Activated T-cell treated with anti-CD3 and anti-CD28 coated beads, Interleukin-2, amount 50 U/mL, for 48 hours (primary cell): ENCODE measurements at places on chromosomes 7 and 10.

DNA sequence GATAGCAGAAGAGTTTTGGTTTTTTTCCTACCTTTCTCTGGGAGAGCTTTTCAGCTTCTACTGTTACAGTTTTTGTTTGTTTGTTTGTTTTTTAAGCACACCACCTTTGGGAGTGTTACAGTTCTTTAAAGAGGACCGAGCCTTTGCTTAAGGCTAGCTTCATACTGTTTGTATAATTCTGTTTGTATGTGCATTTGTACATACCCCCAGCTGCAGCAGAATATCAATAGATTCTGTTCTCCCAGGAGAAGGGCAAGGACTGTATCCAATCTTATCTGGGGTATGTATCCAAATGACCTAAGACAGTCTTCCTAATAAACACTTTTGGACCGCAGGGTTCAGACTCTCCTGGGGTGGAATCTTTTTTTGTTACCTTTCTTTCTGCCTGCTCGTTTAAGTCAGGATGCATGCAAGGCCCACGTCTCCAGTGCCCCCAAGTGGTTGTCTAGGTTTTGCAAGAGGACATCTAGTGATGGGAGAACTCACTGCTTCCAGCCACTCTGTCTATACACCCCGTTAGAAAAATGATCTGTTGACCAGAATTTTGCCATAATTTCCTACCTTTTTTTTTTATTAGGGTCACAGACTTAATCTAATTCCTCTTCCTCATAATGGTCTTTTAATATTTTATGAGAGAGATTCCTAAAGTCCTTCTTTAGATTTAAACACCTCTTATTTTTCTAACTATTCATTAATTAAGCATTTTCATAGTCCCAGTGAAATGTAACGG lies 23.9 kb downstream of the NRF1 start:
- peak; percentile 75 for DNase-seq

- DNase-seq: no peak
Measured at GRCh38 chr7:80642871-80643270, 4.4 kb downstream of the CD36 start.

GRCh38 chr10:45135443-45136198 lies 134.9 kb downstream of the ZNF22 start:
- no peak for DNase-seq

GRCh38 chr7:30451539-30452279 lies 26.9 kb downstream of the NOD1 start:
- no peak for DNase-seq

GRCh38 chr10:29651767-29652166 lies 17.0 kb upstream of the SVIL start:
- DNase-seq: no peak

GRCh38 chr10:49258350-49258683 lies 40.7 kb upstream of the C10orf71 start:
- DNase-seq: no peak

- no peak for DNase-seq
Measured at GRCh38 chr7:44075296-44076075, 6.8 kb downstream of the POLM start.

- DNase-seq: peak; percentile 72
Measured at GRCh38 chr10:96587264-96588059, 650 bp upstream of the TM9SF3 start.

DNA sequence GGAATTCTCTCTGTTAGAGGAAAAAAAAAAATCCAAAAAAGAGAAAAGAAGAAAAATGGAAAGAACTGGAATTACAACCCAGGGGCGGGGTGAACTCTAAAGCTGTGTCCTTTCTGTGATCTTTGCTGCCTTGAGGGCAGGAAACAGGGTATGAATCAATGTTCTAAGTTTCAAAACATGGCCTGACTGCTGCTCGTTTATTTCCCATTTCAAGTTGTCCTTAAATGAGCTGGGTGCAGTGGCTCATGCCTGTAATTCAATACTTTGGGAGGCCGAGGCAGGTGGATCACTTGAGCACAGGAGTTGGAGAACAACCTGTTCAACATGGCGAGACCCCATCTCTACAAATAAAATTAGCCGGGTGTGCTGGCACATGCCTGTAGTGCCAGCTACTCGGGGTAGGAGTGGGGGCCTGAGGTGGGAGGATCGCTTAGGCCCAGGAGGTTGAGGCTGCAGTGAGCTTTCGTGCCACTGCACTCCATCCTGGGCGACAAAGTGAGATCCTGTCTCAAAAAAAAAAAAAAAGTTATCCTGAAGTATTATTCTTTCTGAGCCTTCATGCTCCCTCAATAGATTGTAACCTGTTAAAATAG lies 24.7 kb upstream of the TFAM start:
- DNase-seq: no peak

DNA sequence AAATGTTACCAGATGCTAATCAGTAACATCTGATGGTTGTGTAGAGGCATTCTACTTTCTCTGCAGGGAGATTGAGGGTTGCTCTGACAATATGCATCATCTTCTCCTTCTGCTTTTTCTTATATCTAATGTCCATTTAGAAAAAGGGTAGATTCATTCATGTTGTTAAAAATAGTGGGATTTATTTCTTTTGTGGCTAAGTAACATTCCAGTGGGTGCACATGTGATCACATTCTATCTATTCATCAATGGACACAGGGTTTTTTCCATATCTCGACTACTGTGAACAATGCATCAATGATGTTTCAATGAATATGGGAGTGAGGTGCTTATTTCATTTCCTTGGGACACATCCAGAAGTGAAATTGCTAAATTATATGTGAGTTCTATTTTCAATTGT lies 103.9 kb downstream of the CRPPA start:
- DNase-seq: no peak

DNA sequence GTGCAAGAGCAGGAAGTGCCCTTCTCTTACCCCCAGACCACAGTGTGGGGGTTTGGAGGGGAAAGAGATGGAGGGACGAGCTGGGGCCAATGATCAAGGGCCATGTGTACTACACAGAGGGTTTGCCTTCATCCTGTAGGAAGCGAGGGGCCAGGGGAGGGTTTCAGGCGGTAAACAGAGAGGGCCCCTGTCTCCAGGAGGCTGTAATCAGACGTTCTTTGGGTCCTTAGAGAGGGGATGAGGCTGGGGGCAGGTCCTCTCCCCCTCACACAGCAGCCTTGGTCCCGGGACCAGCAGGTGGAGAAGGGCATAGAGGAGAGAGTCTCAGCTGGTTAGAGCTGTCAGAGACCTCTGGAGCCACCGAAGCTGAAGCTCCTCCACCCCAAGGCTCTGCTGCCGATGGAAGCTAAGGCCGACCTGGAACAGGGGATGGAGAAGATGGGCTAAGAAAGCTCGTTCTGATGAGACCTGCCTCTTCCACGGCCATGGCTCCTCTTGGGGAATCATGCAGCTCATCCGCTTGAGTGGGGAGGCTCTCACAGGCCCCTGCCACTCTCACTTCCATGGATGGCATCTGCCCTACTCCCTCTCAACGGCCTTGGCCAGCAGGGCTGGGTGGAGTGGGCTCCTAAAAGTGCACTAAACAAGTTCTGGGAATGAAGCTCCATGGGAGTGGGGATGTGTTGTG lies 3.5 kb downstream of the LOXL4 start:
- no peak for DNase-seq

GRCh38 chr10:51860257-51860656 lies 160.9 kb upstream of the CSTF2T start:
- no peak for DNase-seq

DNA sequence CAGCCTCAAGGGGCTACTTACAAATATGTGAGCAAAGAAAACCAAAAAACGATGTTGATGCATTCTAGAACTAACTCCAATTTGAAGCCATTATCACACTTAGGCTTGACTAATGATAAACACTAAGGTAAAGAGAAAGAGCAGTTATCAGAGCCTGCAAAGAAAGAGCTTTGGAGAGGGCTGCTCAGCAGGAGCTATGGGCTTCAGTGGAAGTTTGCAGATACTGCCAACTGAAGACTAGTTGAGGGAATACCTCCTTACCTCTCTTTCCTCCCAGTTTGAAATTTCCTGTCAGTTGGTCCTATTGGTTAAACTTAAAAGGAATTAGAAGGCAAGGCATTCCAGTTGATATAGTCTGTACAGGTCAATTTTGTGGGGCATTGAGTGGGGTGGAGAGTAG lies 498.1 kb upstream of the POT1 start:
- DNase-seq: no peak

DNA sequence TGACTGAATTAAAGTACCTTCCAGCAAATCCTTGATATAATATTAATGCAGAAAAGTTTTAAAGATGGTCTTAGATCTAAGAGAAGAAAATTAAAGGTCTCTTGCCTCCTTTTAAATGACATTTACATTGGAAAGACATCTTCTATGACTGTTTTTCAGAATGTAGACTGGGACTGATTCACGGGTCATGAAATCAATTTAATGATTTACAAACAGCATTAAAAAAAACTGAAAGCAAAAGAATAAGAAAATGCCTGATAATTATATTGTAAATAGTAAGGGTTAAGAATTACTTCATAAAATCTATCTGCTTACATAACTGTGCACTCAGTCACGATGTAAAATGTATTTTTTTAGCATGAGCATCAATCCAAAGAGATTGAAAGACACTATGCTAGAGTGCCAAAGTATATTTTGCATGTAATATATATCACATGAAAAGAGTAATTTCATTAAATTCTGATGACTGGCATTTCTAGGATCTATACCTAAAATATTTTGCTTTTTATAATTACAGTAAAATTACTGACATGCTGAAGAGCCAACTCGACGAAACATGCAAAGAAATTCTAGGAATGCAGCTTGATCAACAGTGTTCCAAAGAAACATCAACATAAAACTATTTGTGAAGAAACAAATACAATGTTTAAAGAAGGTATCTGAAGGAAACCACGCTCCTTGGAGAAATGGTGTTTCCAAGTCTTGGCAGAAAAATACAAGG lies 35.1 kb downstream of the RTKN2 start:
- no peak for DNase-seq

GRCh38 chr7:22651534-22652243 lies 75.3 kb upstream of the IL6 start:
- no peak for DNase-seq

GRCh38 chr7:35792873-35793489 lies 7.9 kb upstream of the SEPTIN7 start:
- no peak for DNase-seq
